Activated T-helper 17 cell treated with anti-CD3 and anti-CD28 coated beads, Interleukin-2, amount 50 U/mL, for 72 hours (primary cell): ENCODE measurements at places on chromosomes 5 and 9. TPM values are rescaled to one million over a fixed set of nuclear protein-coding genes. Genes with fewer than 3 reads are reported as not detected.

The CNTFR gene
- not detected for total RNA-seq

The AUH gene
- 45.7 TPM for total RNA-seq

The ANKRD31 gene
- 0.48 TPM for total RNA-seq

The COL23A1 gene
- total RNA-seq, result 0.16 TPM

The CAVIN4 gene
- 0.45 TPM for total RNA-seq

The LAMC3 gene
- 0.45 TPM for total RNA-seq

DNA sequence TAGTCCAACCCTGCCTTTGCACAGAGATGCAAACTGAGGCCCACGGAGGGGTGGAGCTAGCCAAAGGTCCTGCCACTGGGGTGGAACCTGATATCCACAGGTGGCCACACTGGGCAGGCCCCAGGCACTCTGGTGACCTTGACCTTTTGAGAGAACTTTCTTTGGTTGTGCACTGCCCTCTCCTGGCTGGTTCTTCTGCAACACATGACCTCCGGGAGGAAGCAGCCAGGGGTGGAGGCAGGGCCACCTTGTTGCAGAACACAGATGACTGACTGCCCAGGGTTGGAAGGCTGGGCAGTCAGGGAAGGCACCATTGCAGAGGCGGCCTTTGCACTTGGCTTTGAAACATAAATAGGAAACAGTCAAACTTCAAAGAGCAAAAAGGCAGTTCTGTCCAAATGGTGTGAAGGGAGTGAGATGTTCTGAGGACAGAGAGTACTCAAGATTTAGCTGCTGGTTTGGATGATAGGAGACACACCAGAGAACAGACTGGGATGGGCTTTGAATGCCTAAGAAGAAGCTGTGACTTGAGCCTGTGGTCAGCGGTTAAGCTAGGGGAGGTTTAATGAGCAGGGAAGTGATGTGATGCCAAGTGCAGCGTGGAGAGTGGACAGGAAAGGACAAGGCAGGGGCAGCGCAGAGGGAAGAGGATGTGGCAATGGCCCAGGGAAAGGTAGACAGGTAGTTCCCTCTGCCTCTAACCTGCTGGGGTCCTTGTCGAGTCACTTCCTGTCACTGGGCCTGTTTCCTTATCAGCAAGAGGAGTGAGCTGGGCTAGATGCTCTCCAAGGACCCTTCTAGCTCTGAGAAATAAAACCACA lies 6.8 kb upstream of the TCOF1 start:
- ATAC-seq, result peak; percentile 94

DNA sequence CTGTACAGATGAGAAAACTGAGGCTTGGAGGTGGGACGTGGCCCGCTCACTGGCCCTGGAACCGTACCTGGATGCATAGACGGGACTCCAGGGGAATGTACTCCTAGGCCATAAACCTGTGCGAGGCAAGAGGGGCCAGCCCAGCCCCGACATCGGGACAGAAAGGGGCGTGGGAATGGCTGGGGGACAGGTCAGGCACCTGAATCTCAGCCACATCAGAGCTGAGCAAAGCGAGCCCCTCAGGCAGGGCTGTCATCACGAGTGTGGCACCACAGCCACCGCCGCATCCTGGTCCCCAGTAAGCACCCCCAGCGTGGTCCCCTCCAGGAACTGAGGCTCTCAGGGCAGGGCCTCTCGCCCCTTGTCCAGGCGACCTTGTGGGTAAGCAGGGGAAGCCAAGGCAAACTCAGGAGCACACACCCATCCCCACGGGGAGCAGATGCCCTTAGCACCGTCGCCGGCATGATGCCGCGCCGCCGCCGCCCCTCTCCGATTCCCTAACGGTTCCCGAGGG lies 16.5 kb downstream of the NACC2 start:
- ATAC-seq, result no peak

DNA sequence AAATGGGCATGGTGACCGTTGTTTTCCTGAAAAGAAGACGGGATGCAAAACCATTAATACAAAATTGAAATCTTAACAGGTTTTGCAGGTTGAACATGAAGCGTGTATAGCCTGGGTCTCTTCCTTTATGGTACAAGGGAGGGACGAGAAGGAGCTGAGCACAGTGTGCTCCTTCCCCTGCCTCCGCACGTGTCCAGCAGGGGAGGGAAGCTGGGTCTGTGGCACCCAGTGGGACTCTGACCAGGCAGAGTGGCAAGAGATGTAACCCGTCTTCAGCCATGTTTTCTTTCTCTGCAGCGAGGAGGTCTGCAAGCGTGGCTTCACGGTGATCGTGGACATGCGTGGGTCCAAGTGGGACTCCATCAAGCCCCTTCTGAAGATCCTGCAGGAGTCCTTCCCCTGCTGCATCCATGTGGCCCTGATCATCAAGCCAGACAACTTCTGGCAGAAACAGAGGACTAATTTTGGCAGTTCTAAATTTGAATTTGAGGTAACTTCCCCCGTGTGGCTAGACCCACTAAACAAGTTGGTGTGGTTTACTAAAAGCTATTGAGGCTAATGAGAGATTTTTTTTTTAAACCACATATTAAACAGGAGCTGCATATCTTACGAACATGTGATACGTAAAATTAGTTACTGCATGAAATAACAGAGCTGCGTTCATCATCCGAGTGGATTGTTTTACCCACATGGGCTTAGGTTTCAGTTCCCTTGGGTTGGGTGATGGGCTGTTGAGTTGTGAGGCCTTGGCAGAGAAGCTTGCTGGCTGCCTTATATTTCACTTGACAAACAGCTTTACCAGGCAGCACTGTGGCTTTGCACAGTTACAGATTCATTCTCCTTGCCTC lies 143.7 kb downstream of the TRIO start:
- no peak for ATAC-seq

GRCh38 chr5:41410737-41411136 lies 99.7 kb downstream of the PLCXD3 start:
- no peak for ATAC-seq

DNA sequence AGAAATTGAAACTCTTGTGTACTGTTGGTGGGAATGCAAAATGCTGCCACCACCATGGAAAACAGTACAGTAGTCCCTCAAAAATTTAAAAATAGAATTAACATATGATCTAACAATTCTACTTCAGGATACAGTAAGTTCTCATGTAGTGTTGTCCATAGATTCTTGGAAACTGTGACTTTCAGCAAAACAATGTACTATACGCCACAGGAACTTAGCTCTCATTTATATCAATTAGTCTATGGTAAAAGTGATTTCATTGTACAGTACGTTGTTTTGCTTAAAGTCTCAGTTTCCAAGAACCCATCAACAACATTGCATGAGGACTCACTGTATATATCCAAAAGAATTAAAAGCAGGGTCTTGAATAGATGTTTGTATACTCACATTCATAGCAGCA lies 233.5 kb upstream of the GAS1 start:
- ATAC-seq, result no peak

GRCh38 chr5:132226516-132227234 lies 978 bp downstream of the P4HA2 start:
- no peak for ATAC-seq

DNA sequence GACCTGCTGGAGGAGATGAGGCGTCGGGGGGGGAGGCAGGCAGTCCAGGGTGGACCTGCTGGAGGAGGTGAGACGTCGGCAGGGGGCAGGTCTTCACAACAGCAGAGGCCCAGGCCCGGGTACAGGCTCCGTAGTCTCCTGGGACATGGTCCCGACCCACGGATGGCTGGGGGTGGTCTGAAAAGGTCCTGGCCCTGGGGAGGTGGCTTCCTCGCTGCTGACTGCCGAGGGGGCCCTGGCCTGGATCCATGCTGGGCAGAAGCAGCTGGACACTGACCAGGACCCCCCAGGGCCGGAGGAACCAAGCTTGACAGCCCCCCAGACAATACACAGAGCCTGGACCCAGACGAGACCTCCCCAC lies 8.5 kb downstream of the EGFL7 start:
- ATAC-seq, result no peak

DNA sequence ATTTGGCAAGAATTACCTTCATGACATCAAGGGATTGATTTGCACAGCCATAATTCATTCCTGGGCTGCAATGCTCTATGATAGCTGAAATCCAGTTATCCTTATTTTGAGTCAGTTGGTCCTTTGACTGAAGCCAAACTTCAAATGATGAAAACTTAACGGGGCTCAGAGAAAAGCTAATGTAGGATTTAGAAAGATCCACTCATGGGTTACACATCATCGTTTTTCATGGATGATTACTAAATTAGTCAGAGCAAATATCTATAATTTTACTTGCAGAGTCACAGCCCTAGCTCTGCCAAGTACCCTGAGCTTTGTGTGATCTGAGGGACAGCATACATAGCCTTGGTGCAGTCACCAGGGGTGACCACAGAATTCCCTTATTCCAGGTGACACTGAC lies 27.3 kb upstream of the MUSK start:
- no peak for ATAC-seq

- peak; percentile 85 for ATAC-seq
These were observed 7.4 kb downstream of the MTX3 start for GRCh38 chr5:79983618-79984017.

DNA sequence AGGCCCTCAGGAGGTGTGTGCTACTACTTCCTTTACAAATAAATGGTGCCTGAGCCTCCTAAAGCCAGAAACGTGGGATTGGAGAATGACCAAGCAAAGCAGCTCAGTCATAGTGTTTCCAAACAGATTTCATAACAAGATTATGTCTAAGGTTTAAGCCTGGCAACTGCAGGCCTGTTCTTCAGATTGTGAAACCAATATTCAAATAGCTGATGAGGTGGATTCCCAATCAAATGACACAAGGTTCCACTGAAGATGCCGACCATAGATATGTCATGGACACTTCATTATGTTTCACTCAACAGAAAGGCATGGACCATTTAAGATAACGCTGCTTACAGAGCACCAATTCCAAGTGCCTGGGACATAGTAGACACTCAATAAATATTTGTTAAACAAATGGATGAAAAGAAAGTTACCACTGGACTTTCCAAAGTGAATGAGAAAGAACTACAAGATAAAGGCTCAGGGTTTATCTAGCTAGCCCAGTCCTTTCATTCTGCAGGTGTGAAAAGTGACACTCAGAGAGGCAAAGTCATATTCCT lies 189.5 kb downstream of the ACTL7B start:
- ATAC-seq, result no peak

DNA sequence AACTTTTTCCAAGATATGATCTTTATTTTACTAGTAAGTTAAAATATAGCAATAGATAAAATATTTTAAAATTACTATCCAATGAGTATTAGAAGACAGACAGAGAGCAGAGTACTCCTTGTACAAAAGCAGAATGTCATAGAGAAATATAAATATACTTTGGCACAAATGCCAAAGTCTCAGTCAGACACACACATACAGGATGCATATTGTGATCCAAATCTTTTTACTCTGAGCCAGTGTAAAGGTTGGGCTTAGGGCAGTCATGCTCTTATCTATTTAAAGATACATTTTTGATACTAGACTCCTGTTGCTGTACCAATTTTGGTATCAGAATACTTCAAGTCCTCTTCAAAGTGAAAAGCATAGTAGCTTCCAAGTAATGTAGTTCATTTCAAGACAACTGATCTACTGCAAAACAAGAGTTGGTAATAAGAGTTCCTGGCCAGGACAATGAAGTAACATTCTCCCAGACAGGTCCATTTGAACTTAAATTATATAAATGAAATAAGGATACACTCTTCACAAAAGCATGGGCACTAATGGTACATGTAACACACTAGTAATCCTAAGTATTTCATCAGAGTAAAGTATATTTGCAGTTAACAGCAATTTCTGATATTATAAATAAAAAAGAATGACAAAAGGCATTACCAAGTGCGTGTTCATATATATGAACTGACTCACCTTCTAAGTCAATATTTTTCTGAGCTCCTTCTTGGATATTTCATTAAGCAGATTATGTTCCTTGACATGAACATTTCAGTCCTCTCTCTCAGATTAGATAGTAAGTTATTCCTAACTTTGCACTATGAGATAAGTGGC lies 10.5 kb downstream of the PFDN1 start:
- ATAC-seq, result no peak

- ATAC-seq, result no peak
These were observed 8.2 kb upstream of the GRAMD2B start for GRCh38 chr5:126414874-126415502.

DNA sequence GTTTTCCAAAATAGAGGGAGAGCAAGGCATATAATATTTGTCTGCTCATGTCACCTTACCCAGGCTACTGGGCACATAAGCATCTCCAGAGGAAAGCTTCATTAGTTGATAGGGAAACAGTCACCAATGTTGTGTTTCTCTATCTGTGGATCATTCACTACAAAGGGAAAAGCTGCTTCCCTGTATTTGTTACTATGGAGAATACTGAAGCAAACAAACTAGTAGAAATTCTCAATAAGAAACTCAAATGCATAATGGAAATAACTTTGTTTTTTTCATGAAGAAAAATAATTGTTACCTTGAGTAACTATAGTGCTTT lies 138.2 kb downstream of the PCSK1 start:
- ATAC-seq, result no peak
